Fibroblast of lung (primary cell): ENCODE measurements at places on chromosomes 13 and 19. TPM values are rescaled to one million over a fixed set of nuclear protein-coding genes. Genes with fewer than 3 reads are reported as not detected.

DNA sequence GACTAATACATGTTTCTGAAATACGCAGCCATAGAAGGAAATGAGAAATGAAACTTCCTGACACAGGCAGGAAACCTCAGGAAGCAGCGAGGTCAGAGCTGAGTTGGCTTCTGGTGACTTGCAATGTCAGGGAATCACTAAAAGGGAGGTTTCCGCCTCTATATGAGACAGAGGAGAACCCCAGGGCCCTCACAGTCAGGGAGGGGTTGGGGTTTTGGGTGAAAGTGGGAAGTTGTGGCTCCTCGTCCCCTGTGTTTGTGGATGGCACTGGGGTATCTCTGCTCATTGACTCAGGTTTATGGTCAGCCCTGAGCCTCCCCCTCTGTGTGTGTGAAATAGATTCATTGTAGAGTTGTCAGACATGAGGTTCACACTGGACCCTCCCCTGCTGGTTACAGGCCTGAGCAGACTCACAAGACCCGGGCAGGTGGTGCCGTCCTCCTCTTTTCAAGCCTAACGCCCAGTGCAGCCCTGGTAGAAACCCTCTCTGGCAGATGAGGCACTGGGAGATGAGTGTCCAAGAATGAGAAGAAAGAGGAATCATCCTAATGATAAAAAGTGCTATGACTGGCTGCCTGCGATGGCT, 5.5 kb upstream of the LILRA6 start:
- DNase-seq: no peak

DNA sequence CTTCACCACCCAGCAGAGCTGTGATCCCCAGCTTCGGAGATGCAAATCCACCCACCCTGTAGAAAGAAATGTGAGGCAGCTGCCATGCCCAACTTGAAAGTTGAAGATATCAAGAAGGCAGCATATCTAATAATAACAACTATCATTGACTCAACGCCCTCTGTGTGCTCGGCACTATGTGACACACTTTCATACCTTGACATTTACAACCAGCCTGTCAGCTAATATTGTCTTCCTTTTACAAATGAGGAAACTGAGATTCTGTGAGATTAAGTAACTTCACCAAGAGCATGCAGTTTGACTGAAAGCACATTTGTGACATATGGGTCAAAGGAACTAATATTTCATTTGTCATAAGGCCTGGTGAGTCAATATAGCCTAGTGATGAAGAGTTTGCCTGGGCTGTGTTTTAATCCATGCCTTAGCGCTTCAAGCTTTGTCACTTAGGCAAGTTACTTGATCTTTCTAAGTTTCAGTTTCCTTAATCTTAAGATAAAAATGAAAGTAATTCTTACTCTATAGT, 137.0 kb downstream of the FLT1 start:
- no peak for DNase-seq

DNA sequence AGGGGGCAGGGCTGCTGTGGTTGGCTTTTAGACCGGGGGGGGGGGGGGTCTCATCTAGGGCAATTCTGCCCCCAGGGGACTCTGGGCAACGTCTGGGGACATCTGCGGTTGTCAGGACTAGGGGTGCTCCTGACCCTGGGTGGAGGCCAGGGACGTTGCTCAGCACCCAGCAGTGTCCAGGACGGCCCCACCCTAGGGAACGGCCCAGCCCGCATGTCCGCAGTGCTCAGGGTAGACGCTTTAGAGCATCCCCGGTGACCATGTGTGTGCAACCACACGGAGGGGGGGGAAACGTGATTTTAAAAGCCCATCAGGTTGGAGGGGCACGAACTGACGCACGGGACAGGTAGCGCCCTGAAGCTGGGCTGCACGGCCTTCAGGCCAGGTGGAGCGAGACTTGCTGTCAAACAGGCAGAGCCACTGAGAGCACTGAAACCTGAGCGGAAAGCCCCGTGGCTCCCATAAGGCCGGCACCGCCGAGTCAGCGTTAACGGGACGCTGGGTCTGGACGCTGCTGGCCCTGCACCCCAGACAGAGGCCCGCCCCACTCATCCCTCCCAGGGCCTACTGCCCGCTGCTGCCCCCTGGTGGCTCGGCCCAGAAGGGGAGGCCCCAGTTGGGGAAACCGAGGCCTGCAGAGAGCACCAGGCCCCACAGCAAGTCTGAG, 8.3 kb downstream of the CACTIN start:
- DNase-seq: peak; percentile 63

DNA sequence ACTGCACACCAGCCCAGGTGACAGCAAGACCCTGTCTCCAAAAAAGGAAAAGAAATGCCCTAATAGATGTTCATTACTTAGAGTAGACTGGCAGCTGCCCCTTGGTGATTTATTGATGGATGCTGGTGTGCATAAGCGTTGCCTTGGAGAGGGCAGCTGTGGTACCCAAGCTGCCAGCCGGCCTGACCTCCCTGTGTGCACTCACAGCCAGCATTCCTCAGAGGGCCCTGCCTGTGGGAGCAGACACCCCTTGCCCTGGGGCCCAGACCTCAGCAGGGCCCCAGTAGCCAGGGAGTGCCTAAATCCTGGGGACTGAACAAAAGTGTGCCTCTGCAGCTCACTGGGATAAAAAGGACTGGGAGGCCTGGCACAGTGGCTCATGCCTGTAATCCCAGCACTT, 7.8 kb upstream of the ACTN4 start:
- DNase-seq: no peak

DNA sequence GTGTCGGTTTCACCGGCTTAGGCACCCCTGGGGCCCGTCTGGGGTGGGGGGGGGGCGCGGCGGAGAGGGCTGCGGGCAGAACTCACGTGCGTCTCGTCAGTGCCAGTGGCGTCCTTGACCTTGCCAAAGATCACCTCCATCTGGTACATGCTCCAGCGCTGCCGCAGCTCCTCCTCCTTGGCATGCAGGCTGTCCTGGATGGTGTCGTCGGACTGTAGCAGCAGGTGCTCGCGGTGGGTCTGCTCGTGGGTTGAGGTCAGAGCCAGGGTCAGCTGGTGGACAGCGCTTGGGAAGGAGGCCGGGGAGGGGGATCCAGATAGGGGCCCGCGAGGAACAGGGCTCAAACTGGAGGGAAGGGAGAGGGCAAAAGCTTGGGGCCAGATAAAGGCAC, 4.7 kb upstream of the RGL3 start:
- DNase-seq: no peak

GRCh38 chr13:70237131-70237530, 128.9 kb upstream of the KLHL1 start:
- DNase-seq: no peak

DNA sequence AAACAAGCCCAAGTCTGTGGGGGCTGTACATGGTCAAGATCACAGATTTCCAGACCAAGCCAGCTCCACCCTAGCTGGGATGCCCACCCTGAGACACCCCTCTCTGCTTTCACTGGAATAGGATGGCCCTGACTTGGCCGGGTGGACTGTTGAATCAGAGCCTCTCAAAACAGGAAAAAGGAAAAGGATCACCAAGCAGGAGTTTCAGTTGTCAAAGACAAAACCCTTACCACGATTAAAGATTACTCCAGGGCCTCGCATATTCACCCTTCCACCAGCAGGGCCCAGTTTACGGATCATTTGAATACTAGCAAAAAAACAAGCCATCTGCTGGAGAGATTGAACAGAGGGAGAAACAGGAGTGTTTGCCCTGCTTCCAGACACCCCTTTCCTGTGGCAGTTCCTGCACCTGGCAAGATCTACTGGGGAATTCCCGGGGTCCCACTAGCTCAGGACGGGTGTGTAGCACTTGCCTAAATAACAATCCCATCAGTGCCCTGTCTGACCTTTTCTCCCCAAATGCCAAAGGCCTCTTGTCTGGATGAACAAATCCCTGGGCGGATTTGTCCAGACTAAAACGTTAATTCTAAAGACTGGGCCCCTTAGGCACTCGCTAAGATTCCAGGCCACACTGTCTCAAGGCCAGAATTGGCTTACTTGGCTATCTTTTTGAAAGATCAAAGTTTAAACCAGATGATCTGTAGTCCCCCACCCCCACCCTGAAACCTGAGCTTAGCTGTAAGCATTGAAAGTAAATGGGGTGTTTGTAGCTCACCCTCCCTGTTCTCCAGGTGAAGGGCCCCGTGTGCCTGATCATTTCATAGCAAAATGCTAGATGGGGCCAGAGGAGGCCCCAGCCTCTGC, 38.4 kb downstream of the ACTN4 start:
- DNase-seq: peak; percentile 69

- no peak for DNase-seq
Observed at GRCh38 chr19:16280306-16280705, 44.3 kb upstream of the KLF2 start.

DNA sequence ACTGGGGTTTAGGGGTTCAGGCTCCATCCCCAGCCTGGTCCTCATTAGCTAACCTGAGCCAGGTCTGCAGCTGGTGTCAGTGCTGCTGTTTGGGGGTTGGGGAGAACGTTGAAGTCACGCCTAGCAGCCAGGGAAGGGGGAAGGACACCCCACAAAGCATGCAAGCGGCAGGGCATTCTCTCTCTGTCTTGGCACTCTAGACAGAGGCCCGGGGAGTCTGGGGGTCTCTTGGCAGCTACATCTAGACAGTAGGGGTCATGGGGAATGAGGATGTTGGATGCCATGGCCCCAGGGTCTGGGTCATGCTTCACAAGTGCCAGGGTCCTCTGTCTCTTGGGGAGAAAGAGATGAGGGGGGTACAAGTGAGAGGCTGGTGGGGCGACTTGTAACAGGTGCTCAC, 2.6 kb downstream of the ERICH4 start:
- DNase-seq: no peak

DNA sequence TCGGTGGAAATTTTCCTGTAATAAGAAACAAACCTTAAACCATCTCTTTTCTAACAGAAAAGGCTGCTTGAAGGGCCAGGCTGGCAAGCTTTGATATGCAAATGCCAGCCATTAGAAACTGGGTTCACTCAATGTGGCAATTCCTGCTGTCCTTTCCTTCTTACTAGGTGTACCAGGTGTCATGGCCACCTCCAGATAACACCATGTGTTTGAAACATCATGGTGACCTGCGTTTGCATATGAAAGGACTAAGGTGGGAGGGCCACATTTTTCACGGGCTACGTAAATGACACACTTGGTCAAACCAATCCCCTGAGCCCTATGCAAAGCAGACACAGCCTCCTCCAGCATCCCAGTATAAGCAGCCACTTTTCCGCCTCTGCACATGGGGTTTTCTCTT, 789.1 kb upstream of the SLITRK5 start:
- DNase-seq: no peak

- DNase-seq: no peak
Observed at GRCh38 chr19:20616071-20616470, 45.3 kb downstream of the ZNF626 start.

GRCh38 chr19:8393871-8394250, 3.7 kb downstream of the RAB11B start:
- no peak for DNase-seq

- peak; percentile 29 for DNase-seq
Observed at GRCh38 chr13:77751513-77752456, 54.3 kb downstream of the SLAIN1 start.

GRCh38 chr19:55358943-55359908, 3.8 kb downstream of the GARIN5B start:
- DNase-seq: no peak

DNA sequence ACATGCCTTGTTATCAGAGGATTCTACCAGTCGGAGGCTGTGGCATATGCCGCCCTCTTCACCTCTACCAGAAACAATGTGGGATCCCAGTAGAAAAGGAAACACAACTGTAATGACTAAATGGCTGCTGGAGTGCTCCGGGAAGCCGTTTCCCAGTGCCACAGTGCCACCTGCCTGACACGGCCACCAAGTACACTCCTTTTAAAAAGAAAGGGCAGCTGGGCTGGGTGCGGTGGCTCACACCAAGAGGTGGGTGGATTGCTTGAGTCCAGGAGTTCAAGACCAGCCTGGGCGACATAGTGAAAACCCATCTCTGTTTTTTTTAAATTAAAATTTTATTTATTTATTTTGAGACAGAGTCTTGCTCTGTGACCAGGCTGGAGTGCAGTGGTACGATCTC, 67.3 kb downstream of the TRPM4 start:
- peak; percentile 43 for DNase-seq

DNA sequence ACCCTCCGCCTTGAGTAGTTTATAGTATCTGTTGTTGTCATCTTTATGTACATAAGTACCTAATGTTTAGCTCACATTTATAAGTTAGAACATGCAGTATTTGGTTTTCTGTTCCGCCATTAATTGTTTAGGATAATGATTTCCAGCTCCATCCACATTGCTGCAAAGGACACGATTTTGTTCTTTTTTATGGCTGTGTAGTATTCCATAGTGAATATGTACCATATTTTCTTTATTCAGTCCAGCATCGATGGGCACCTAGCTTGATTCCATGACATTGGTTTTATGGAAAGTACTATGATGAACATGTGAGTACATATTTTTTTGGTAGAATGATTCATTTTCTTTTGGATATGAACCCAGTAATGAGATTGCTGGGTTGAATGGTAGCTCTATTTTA, 174.4 kb upstream of the SPRY2 start:
- DNase-seq: no peak

- DNase-seq: peak; percentile 83
Observed at GRCh38 chr13:113802090-113802531, 43.1 kb downstream of the TMEM255B start.

- peak; percentile 92 for DNase-seq
Observed at GRCh38 chr13:37443538-37443937, 155.0 kb downstream of the POSTN start.

Gene MBNL2
- 42.0 and 48.9 TPM in 2 replicates for polyA plus RNA-seq

Gene ADM5
- 0.06 and 0.15 TPM in 2 replicates for polyA plus RNA-seq

Gene KLF1
- not detected in 2 replicates for polyA plus RNA-seq

Gene SIPA1L3
- 3.7 and 6.2 TPM in 2 replicates for polyA plus RNA-seq

Gene RFPL4AL1
- not detected in 2 replicates for polyA plus RNA-seq

Gene MBD3L1
- polyA plus RNA-seq: not detected in 2 replicates
